ENCODE measurements at places on chromosomes 3 and 15.

DNA sequence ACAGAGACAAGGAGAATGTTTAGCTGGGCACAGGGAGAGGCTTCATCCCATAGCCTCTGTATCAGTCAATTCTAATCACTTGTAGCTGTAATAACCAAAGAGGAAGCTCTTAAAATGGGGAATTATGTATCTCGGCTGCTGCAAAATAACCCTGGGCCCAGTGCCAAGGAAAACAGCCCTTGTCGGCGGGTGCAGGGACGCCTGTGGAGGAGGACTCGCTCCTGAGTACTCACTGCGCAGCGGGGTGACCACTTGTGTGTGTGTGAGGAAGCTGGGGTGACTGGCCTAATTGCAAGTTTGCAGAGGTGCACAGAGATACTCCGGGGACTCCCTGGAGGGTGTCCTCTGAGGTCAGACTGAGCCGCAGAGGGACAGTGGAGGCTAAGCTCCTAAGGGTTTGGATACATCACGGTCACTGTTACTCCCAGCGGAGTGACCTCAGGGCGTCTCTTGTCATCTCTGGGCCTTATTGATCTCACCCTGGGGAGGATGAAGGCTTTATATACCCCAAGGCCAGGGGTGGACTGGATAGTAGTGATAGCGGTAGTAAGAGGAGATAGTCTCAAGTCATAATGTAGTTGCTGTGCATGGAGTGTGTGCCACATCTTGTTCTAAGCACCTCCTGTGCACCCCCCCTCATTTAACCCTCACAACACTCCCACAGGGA is 37.2 kb downstream of the SLC6A6 start:
- no peak for DNase-seq

GRCh38 chr15:98673133-98673532 is 24.8 kb downstream of the IGF1R start:
- DNase-seq, result no peak

DNA sequence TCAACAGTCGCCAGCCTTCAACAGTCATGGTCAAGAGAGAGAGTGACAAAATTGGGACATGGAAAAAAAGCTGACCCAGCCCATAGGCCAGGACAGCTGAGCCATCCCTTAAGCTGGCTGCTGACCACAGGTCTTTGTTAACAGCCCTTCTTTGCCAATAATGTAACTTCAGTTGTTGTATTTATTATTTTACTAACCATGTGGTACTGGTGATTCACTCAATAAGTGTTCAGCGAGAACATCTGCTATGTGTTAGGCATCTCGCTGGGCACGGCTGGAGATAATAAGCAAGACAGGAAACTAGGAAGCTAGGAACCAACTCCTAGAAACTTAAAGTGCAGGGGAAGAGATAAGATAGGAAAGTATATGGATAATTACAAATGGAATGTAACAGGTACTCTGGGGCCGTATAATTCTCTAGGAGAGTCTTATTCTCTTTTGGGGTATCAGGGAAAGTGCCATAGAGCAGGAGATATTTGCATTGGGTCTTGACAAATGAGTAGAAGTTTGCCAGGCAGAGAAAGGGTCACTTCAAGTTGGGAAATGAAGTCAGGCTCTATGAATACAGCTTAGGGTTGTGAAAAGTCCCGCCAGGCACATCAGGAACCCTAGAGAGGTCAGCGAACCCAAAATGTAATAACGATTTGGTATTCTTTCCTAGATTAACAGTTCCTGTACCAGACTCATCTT is 84.0 kb upstream of the TRA2B start:
- DNase-seq, result no peak

DNA sequence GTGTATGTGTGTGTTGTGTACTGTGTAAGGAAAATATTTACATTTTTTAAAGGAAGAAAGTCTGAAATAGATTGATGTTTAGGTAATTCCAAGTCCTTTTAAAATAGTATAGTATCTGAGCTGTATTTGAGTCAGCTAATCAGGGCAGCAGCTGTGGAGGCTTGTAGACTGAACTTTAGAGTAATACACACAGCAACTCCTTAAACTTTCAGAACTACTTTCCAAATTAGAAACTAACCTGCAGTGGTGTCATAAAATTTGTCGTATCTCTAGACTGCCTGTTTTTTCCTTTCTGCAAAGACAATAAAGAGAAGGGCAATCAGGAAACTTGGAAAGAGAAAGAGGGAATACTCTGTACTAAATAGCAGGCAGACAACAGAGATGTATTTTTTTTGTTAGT is 391.0 kb upstream of the AZI2 start:
- DNase-seq, result no peak

- DNase-seq, result no peak
Measured at GRCh38 chr15:91855684-91856489, 2.4 kb downstream of the SLCO3A1 start.

GRCh38 chr15:33059184-33059583 is 135.3 kb downstream of the FMN1 start:
- DNase-seq, result no peak

- DNase-seq, result no peak
Measured at GRCh38 chr15:64807051-64807749, 18.2 kb downstream of the PIF1 start.

- no peak for DNase-seq
Measured at GRCh38 chr3:123695731-123696640, 111.1 kb upstream of the HACD2 start.

DNA sequence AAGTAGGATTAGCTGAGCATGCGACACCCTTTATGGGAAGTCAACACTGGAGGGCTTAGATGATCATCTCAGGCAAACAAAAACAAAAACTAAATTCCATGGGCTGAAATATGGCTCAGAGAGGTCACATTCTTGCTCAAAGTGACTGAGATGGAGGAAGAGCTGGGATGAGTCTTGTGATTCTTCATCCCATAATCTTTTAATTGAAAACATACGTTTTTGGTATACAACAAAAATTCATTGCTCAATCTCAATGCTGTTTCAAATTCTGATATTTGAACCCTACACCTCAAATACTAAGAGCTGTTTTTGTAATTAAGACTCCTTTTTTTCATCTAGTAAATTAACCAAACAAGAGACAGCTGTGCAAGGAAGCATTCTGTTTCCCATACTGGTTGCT is 257.0 kb downstream of the NR1D2 start:
- no peak for DNase-seq

DNA sequence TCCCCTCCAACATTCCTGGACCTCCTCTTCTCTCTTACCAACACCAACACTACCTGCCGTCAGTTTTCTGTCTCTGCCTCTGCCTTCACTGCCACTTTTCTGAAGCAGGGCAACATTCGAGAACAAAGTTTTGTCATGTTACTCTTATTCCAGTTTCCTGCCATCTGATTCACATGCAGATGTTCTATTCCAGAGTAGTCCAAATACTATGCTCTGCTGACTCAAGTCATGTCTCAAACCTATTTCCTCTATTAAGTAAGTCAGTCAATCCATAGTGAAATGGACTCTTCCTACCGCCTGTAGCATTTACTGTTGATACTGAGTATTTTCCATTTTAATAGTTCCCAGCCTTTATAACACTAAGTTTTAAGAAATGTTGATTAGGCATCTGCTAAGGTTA is 43.4 kb downstream of the ESYT3 start:
- DNase-seq, result no peak

DNA sequence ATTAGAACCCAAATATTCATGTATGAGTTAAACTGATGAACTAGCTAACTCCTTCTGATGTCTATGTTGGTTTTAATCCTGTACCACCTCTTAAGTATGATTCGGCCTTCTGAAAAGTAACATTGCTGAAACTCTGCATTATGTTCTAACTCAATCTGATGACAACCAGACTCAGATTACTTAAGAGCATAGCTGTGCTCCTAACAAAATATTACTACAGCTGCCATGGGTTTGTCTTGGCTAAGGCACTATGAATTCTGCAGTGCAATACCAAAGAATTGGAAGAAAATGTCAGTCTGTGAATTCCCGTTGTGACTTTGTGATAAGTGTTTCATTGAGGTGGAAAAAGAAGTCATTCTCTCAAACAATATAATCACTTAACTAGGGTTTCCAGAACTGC is 224.4 kb downstream of the ZMAT3 start:
- DNase-seq, result no peak

DNA sequence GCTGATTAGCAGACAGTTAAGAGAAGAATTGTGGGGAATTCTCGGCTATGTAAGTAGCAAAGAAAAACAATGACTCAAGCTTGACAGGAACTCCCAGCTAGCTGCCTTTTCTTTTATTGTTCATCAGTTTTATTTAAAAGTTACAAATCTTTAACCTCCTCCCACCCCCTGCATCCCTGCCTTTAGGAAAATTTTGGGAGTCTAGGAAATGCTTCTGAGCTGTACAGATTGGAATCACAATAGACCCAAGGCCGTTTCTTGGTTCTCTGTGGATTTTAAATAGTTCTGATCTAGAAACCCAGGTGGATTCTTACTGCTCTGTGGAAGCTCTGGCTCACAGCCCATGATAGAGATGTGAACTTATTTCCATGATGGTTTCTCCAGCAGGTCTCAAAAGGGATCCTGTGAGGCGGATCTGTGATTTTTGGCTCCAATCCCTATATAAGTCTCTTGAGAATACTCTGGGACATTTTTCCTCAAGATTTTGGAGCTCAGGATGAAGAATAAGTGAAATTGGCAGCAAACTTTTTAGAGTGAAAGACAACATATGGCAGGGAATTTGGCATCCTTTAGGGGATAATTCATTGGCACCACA is 312.3 kb downstream of the EPHA3 start:
- DNase-seq, result no peak

DNA sequence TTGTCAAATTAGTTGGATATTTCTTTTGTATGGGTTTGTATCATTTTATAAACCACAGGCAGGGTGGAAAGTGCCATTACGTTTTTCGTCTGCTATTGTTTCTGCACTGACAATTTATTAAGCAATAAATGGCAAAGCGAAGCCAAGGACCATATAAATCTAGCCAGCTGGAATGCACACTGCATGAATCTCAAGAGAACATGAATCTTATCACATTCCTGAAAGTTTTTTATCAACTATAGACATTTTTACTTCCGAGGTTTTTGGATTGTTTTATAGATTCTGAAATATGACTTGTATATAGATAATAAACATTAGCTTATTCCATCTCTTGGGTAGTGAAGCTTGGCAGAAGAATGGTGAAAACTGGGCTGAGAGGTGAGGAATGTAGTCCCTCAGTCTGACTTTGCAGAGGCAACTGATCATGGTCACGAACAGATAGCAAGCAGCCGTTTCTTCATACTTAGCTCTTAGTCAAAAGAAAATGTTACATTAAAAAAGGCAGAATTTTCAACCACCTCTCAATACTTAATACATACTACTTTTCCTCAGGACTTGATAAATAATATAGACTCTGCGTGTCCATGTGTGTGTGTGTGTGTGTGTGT is 102.7 kb downstream of the OSBPL10 start:
- DNase-seq, result no peak

GRCh38 chr3:196287090-196287439 is 461 bp downstream of the PCYT1A start:
- DNase-seq, result no peak

- DNase-seq, result no peak
Measured at GRCh38 chr3:69368129-69368741, 17.7 kb downstream of the FRMD4B start.

DNA sequence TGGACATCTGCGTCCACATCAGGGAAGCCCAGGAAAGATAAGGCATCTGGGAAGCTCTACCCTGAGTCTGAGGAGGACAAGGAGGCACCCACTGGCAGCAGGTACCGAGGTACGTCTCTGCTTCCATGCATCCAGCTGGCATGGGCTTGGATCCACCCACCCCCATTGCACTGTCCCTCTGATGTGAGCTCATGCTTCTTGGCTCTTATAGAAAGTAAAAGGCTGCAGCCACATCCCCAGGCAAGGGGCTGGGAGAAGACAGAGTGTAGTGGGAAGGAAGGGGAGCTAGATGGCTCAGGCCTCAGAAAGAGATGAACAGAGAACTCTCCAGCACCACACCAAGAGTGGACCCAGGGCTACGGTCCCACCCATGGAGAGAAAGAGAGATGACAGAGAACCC is 18.2 kb downstream of the PTH1R start:
- DNase-seq, result no peak

DNA sequence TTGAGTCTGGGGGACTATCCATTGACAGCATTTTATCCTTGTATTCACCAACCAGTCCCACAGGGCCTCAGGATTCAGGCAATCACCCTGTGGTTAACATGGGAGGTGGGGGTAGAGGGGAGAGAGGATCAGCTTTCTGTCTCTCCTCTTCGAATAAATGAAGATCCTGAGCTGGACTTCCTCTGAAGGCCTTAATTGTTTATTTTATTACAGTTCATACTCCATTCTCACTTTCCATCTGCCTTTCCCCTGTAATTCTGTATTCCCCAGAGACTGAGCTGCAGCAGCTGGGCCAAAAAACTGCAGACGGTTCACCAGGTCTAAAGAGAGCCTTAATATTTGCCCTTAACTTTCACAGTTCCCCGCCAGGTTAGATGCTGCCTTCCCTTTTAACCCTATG is 11.9 kb downstream of the TAGLN3 start:
- no peak for DNase-seq

DNA sequence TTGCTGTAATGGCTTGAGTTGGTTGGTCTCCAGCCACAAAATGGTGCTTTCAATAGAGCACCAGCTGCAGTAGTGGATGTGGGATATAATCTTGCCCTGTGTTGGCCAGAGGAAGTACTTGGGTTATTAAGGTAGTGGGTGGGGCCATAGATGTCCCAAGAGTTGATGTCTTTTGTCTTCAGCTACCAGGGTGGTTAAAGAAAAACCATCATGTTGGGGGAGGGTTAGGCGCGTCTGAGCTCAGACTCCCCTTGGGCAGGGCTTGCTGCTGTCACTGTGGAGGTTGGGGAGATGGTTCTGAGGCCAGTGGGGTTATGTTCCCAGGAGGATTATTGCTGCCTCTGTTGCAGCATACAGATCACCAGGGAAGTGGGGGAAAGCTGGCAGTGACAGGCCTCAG is 46.9 kb upstream of the GADL1 start:
- no peak for DNase-seq

DNA sequence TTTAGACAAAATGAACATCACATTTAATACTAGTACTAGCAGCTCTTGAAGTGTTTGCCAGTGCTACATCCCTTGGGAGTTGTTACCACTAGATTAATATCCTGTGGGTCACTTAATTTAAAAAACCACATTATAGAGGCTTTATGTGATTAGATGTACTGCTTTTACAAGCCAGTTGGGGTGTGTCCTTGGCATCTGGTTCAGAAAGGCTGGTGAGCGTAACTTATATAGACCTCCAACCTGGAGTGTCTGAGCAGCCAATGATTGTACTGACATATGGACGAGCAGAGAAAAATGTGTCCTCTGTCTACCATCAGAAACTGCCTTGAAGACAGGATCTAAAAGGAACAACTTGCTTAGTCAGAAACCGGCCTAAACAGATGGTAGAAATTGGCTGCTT is 306.2 kb upstream of the ATP11B start:
- no peak for DNase-seq

DNA sequence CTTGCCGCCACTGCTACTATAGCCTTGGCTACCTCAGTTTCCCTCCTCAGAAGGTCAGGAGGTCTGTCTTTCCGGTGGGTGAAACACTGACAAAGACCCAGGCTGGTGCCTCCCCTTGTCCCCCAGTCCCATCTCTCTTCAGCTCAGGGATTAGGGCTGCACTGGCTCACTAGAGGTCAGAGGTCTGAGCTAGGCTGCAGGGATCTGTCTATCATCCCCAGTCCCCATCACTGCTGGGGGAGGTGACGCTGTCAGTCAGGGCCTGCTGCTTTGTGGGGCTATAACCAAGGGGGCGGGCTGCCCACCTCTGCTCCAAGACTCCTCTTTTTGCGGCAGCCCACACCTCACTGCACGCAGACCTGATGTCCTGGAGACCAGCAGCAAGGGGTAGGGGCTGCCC is 13.7 kb downstream of the SEMA3F start:
- no peak for DNase-seq

- no peak for DNase-seq
Measured at GRCh38 chr3:114552527-114552812, 258.6 kb downstream of the TIGIT start.

Data from globus pallidus (tissue), 1 donor.